ENCODE measurements at places on chromosomes 3 and 15. TPM values are rescaled to one million over a fixed set of nuclear protein-coding genes. Genes with fewer than 3 reads are reported as not detected.

GRCh38 chr15:97961067-97961954 is 808 bp downstream of the ARRDC4 start:
- peak overlapping the region; percentile 95 for H3K27ac ChIP-seq
- peak; percentile 37 for DNase-seq
- peaks cover 7% of the 10 kb centered on the region for H3K36me3 ChIP-seq
- no peaks in the 10 kb centered on the region for H3K27me3 ChIP-seq
- peaks cover 10% of the 10 kb centered on the region for H3K4me1 ChIP-seq
- peak overlapping the region; percentile 94 for H3K4me3 ChIP-seq

DNA sequence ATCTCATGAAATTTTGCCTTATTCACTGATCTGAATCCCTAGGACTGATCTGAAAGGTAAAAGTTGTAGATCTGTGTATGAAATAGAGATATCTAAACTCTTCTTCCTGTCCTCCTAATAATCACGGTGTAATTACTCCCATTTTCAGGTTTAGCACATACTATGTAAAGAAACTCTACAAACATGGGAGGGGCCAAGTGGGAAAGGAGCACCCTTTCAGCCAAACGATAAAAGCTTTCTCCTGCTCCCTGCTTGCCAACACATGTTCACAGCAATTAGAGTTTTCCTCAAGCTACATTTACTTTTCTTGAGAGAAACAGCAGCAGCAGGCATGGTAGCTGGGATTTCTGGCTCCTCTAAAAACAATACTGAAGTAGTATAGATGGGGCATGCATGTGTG is 71.6 kb downstream of the CHAC1 start:
- H3K27ac ChIP-seq, result no peak overlapping the region
- no peak for DNase-seq
- H3K4me1 ChIP-seq, result peaks cover 6% of the 10 kb centered on the region
- no peak overlapping the region for H3K4me3 ChIP-seq
- H3K27me3 ChIP-seq, result no peaks in the 10 kb centered on the region

GRCh38 chr15:94004697-94005096 is 226.7 kb upstream of the MCTP2 start:
- H3K4me3 ChIP-seq, result no peak overlapping the region
- H3K27me3 ChIP-seq, result no peaks in the 10 kb centered on the region
- peak; percentile 27 for DNase-seq
- peaks cover 2% of the 10 kb centered on the region for H3K4me1 ChIP-seq
- H3K36me3 ChIP-seq, result no peaks in the 10 kb centered on the region
- no peak overlapping the region for H3K27ac ChIP-seq

- H3K27me3 ChIP-seq, result no peaks in the 10 kb centered on the region
- no peak overlapping the region for H3K4me3 ChIP-seq
- H3K4me1 ChIP-seq, result no peaks in the 10 kb centered on the region
- H3K36me3 ChIP-seq, result no peaks in the 10 kb centered on the region
Observed at GRCh38 chr3:143594206-143594605, 254.1 kb downstream of the SLC9A9 start.

- no peak overlapping the region for H3K27ac ChIP-seq
- no peak for DNase-seq
- no peak overlapping the region for H3K4me3 ChIP-seq
- H3K36me3 ChIP-seq, result peaks cover 20% of the 10 kb centered on the region
- H3K27me3 ChIP-seq, result no peaks in the 10 kb centered on the region
Observed at GRCh38 chr15:30973379-30973778, 18.0 kb downstream of the MTMR10 start.

DNA sequence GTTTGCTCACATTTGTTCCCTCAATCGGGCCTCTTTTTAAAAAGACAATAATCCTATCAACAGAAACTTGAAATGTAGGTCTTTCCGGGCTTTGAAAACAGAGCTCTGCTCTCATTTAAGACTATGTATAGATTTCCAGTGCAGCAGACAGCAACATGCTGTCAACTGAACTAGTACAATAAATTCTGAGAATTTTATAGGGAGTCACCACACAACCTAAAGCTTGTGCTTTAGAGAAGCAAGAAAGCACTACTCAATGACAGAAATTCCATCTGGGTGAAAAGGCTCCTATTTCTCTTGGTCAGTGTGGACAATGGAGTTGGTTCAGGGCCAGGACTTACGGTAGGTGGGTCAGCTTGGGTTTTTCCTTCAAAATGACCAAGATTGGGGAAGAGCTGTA is 583.5 kb downstream of the ROBO1 start:
- H3K27me3 ChIP-seq, result no peaks in the 10 kb centered on the region
- H3K4me3 ChIP-seq, result no peak overlapping the region
- no peaks in the 10 kb centered on the region for H3K4me1 ChIP-seq
- H3K36me3 ChIP-seq, result no peaks in the 10 kb centered on the region

DNA sequence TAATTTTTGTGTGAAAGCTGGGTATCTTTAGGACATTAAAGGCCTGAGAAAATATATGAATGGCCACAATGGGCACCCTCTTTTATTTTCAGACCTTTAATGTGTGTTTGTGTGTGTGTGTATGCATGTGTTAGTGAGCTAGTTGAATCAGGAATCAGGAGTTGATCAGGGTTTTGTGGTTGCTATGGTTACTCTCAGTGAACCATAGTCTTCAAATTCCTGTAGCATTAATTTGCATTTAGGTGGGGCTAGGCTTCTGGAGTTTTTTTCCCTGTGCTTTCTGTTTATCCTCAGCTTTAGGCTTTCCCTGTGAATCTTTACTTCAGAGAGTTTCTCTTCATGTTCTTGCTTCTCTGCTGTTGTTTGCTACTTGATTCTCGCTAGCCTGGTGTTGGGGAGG is 122.0 kb upstream of the ONECUT1 start:
- H3K27ac ChIP-seq, result no peak overlapping the region
- H3K36me3 ChIP-seq, result no peaks in the 10 kb centered on the region
- H3K27me3 ChIP-seq, result no peaks in the 10 kb centered on the region
- no peak for DNase-seq

Gene IREB2
- 71.5 TPM for total RNA-seq

DNA sequence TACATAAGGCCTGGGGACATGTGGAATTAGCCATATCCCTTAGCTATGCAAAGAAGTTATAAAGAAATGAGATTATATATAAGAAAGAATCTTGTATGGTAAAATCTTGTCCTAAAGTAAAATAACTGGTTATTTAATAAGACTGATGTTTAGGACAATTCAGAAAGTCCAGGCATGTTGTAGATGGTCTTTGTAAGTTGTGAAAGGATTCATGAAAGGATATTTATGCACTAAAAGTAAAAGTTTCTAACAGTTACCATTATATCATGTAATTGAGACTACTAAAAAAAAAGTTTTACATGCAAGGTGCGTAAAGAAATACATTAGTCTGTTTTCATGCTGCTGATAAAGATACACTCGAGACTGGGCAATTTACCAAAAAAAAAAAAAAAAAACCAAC is 146.3 kb downstream of the FMN1 start:
- H3K4me3 ChIP-seq, result no peak overlapping the region
- no peaks in the 10 kb centered on the region for H3K36me3 ChIP-seq
- no peak for DNase-seq
- no peaks in the 10 kb centered on the region for H3K4me1 ChIP-seq

GRCh38 chr15:48559285-48559684 is 86.2 kb downstream of the FBN1 start:
- peaks cover 10% of the 10 kb centered on the region for H3K4me1 ChIP-seq
- no peak overlapping the region for H3K4me3 ChIP-seq
- DNase-seq, result peak; percentile 59
- H3K27me3 ChIP-seq, result no peaks in the 10 kb centered on the region
- no peak overlapping the region for H3K27ac ChIP-seq

GRCh38 chr3:99954914-99955644 is 137.4 kb downstream of the CMSS1 start:
- no peaks in the 10 kb centered on the region for H3K36me3 ChIP-seq
- DNase-seq, result no peak
- peaks cover 13% of the 10 kb centered on the region for H3K4me1 ChIP-seq
- H3K27ac ChIP-seq, result no peak overlapping the region
- H3K4me3 ChIP-seq, result no peak overlapping the region
- no peaks in the 10 kb centered on the region for H3K27me3 ChIP-seq

DNA sequence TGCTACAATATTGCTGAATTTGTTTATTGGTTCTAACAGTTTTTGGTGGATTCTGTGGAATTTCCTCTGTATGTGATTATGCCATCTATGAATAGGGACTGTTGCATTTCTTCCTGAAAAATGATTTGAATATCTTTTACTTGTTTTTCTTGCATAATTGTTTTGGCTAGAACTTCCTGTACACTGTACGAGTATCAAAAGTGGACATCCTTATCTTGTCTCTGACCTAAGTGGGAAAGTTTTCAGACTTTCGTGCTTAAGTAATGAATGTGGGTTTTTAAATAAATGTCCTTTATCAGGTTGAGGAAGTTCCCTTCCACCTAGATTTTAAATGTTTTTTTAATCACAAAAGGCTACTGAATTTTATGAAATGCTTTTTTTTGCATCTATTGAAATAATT is 203.8 kb upstream of the ATP10A start:
- H3K27ac ChIP-seq, result no peak overlapping the region
- no peak for DNase-seq

Gene NME9
- 9.8 TPM for total RNA-seq

DNA sequence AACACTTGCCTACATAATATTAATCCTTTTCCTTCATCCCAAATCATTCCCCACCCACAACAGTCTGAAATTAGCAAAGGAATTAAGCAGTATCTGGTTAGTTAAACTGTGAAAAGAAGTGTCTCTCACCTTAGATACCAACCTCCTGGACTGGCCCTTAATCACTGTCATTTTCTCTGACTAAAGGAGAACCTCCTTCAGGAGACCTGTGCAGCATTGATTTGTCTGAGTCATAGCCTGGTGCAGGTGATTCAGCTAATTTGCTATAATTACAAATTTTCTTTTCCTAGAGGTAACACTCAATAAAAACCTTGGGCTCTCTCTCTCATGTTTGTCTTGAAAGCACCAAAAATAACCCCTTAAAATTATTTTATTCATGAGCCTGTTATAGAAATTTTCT is 279.8 kb upstream of the SEMA6D start:
- H3K36me3 ChIP-seq, result no peaks in the 10 kb centered on the region
- no peak overlapping the region for H3K4me3 ChIP-seq
- peaks cover 5% of the 10 kb centered on the region for H3K4me1 ChIP-seq
- no peak overlapping the region for H3K27ac ChIP-seq
- no peak for DNase-seq

- H3K27ac ChIP-seq, result no peak overlapping the region
- peak; percentile 87 for DNase-seq
- no peak overlapping the region for H3K4me3 ChIP-seq
Observed at GRCh38 chr3:177776661-177777101, 579.4 kb upstream of the TBL1XR1 start.

DNA sequence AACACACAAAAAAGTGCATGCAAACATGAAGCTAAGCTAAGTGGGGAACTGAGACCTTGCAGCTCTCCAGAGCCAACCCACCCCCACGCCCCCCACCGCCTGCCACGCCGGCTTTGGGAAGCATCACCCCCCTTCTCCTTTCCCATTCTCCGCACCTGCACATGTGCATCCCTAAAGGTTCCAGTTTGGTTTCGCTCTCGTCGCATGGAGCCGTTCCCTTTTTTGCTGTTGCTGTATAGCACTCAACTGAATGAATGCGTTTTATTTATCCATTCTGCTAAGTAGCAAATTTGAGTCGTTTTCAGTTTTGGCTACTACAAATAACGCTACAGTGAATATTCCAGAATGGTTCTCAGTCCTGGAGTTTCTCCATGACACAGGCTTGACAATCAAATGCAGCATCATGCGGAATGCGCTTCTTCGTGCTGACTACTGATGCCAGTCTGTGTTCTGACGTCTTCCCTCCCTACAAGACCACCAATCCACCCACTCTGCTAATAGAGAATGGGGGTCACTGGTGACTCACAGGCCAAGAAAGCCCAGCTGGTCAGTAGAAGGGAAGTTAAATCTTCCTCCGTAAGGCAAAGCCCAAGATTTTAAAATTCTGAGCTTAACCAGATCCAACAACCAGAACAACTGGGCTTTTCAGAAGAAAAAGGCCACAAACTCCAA is 115.3 kb downstream of the XXYLT1 start:
- H3K4me1 ChIP-seq, result peaks cover 42% of the 10 kb centered on the region
- peak overlapping the region; percentile 61 for H3K27ac ChIP-seq
- no peaks in the 10 kb centered on the region for H3K27me3 ChIP-seq
- no peak for DNase-seq
- no peak overlapping the region for H3K4me3 ChIP-seq

GRCh38 chr3:72380193-72380592 is 468.1 kb downstream of the SHQ1 start:
- no peak for DNase-seq
- H3K36me3 ChIP-seq, result peaks cover 3% of the 10 kb centered on the region
- H3K4me3 ChIP-seq, result no peak overlapping the region
- H3K27me3 ChIP-seq, result no peaks in the 10 kb centered on the region

DNA sequence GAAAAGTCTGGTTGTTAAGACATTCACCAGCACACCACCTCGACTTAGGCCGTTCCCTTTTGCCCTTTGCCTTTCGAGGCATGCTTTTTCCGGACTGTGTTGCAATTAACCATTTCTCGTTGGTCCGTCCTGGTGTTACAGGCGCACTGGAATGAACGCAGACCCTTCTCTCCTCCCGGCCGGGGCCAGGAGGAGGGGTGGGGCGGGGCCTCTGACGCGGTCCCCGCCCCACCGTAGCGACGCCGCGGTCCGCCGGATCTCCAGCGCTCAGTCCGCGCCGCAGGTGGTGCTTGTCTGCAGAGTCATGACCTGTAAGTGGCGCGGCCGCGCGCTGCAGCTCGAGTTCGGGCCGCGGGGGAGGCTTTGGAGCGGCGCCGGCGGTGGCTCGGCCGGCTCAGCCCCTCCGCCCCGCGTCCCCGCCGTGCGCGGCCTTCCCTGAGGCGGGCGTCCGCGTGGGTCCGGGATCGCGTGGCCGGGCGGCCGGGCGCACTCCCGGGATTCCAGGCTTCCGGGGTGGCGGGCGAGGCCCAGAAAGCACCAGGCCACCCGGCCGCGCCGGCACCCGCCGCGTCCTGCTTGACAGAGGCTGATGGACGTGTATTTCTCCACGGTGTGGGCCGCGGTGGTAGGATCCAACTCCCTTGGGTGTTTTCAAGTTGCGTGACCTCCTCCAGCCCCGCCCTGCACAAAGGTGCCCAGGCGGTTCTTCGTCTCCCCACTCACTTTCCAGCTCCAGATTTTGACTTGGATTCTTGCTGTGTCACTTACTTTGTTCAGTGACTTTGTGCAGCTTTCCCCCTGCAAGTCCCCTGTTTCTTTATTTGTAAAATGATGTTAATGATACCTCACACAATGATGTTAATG is at the start of gene NIT2:
NIT2 (plus strand) TSS at position 270 of the 864 bp plus-strand sequence; CDS start at position 305, 35 bp downstream.
- H3K4me3 ChIP-seq, result peak within 1 kb of the TSS; percentile 79
- no peaks in the 10 kb centered on the region for H3K27me3 ChIP-seq
- H3K36me3 ChIP-seq, result no peaks in the 10 kb centered on the region
- DNase-seq, result peak; percentile 83
- peaks cover 3% of the 10 kb centered on the region for H3K4me1 ChIP-seq
- H3K27ac ChIP-seq, result peak within 1 kb of the TSS; percentile 92

GRCh38 chr3:61876797-61877196 is 315.4 kb downstream of the PTPRG start:
- no peak overlapping the region for H3K4me3 ChIP-seq
- H3K27ac ChIP-seq, result no peak overlapping the region
- no peaks in the 10 kb centered on the region for H3K27me3 ChIP-seq
- H3K4me1 ChIP-seq, result peaks cover 38% of the 10 kb centered on the region
- no peak for DNase-seq

Gene CPNE4
- 1.6 TPM for total RNA-seq

Data from lung (tissue), 17 donors.